ENCODE measurements at places on chromosomes 7 and 10.

GRCh38 chr10:35639021-35639727 is 2.9 kb downstream of the FZD8 start:
- DNase-seq: peak; percentile 13
- no peaks in the 10 kb centered on the region for H3K36me3 ChIP-seq
- H3K27me3 ChIP-seq: no peaks in the 10 kb centered on the region
- peaks cover 70% of the 10 kb centered on the region for H3K4me1 ChIP-seq
- H3K27ac ChIP-seq: no peak overlapping the region

GRCh38 chr7:121570365-121570764 is 174.3 kb upstream of the FAM3C start:
- H3K27me3 ChIP-seq: no peaks in the 10 kb centered on the region
- H3K36me3 ChIP-seq: no peaks in the 10 kb centered on the region
- no peak for DNase-seq
- H3K4me1 ChIP-seq: no peaks in the 10 kb centered on the region
- H3K27ac ChIP-seq: no peak overlapping the region

DNA sequence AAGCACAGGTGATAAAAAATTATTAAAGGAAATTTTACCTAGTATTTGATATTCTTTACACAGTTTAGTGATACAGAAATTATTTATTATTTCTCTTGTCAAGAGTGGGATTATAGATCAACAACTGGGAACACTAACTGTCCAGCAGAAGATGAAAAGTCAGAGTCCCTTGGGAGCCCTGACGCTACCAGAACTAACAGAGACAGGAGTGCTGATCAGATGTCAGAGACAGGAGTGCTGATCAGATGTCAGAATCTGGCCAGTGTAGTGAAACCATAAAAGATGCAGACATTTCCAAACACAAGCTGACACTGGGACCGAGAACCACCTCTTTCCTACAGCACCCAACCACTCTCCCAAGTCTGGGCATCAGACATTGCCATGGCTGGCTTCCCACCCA is 828.2 kb downstream of the TNS3 start:
- H3K27me3 ChIP-seq: no peaks in the 10 kb centered on the region
- peaks cover 13% of the 10 kb centered on the region for H3K4me1 ChIP-seq
- DNase-seq: no peak
- no peak overlapping the region for H3K27ac ChIP-seq
- H3K4me3 ChIP-seq: no peak overlapping the region

GRCh38 chr10:33901166-33901565 is 566.7 kb upstream of the NRP1 start:
- H3K27ac ChIP-seq: peak overlapping the region; percentile 45
- no peaks in the 10 kb centered on the region for H3K36me3 ChIP-seq
- H3K4me3 ChIP-seq: no peak overlapping the region
- peaks cover 11% of the 10 kb centered on the region for H3K4me1 ChIP-seq

DNA sequence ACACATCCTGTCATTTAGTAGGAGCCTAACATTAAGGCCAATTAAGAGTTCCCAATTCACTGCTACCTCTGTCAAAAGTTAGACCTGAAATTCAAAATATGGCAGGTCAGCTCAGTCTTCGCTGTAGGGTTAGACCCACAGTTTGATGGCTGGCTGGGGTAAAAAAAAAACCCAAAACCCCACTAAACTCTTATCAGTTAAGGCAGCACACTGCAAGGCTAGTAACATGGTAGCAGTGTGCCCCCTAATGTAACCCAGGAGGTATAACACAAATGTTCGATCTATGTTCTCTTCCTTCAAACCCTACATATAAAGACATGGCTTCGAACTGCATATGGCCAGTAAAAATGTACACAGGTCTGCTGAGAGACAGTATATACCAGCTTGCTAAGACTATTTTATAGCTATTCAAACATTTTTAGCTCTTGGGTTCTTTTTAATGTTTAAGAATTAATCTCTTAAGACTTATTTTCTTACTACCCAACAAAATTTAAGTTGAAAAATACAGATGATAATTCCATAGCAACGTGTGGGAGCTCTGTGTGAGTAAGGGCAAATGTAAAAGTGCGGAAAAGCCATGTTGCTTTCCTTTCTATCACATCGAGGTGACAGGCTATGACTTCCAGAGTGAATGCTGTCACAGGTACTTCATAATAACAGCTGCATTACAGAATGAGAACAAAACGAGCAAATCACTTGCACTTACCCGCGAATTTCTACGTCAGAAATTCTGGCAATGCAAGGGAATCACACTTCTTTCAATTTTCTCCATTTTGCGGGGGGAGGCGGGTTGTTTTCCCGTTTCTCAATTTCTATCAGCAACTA is 168.4 kb upstream of the IMMP2L start:
- H3K4me3 ChIP-seq: no peak overlapping the region
- peaks cover 52% of the 10 kb centered on the region for H3K36me3 ChIP-seq
- H3K4me1 ChIP-seq: peaks cover 11% of the 10 kb centered on the region

GRCh38 chr10:529468-530230 is 159.8 kb downstream of the DIP2C start:
- H3K27ac ChIP-seq: no peak overlapping the region
- no peaks in the 10 kb centered on the region for H3K27me3 ChIP-seq
- no peaks in the 10 kb centered on the region for H3K36me3 ChIP-seq
- H3K4me1 ChIP-seq: peaks cover 26% of the 10 kb centered on the region
- no peak for DNase-seq

DNA sequence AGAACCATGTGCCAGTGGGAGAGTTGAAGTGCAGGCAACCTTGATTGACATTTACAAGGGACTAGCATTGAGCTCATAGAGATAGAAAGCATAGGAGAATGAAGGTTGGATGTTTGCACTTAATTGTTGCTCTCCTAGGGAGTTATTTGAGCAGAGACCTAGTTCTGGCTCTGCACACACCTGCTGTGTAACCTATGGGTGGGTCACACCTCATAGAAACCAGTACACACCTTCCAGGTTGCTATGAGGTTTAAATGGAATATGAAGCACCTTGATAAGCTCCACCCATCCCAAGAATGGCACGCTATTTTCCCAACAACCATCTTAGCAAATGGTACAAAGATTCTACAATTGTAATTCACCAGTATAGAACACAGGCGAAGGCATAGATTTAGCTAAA is 86.2 kb upstream of the AOAH start:
- no peaks in the 10 kb centered on the region for H3K4me1 ChIP-seq
- no peak for DNase-seq
- no peaks in the 10 kb centered on the region for H3K36me3 ChIP-seq
- H3K27me3 ChIP-seq: no peaks in the 10 kb centered on the region

DNA sequence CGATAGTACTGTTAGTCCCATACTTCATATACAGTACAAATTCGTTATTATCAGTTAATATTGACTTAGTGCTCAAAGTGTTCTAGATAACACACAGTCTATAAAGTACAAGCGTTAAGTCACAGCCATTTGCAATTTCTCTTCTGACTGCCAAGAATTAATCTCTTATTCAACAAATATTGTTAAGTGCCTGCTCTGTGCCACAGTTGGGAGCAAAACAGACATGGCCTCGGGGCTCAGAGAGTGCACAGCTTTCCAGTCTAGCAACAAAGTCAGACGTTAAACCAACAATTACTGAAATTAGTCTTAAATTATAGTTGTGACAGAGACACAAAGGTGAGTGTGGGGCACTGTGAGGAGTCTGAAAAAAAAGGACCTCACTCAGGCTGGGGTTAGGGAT is 113.0 kb upstream of the DPP6 start:
- no peak for DNase-seq
- H3K36me3 ChIP-seq: no peaks in the 10 kb centered on the region
- no peaks in the 10 kb centered on the region for H3K4me1 ChIP-seq
- H3K27me3 ChIP-seq: peaks cover 52% of the 10 kb centered on the region
- H3K27ac ChIP-seq: no peak overlapping the region

DNA sequence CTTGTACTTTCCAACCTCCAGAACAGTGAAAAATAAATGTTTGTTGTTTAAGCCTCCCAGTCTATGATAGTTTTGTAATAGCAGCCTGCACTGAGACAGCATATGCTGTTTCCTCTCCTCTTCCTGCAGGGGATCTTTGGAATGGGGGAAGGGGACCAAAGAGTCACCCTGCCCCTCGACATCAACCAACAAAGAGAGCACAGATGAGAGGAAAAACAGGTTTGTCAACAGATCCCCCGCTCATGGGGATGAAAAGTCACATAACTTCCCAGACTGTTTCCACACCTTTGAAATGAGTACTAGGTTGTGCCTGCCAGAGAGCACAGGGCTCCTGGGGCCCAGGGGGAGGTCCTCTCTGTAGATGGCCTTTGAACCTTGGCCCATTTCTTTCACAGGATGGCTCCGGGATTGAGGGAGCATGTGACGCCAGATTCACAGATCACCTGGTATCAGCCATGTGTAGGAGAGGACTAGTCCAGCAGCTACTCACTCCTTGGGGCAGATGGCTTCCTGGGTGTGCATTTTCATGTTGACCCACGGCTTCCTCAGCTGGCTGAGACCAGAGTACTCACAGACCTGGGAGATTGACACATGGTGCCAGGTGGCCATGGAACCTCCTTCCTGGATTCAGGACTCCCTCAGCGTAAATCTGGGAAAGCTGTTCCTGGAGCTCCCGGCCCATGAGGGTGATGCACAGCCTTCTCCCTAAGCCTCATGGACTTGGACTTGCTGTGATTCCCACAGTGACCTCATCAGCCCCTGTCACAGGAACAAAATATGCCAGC is 125.6 kb downstream of the CXCL12 start:
- no peaks in the 10 kb centered on the region for H3K27me3 ChIP-seq
- no peak overlapping the region for H3K4me3 ChIP-seq
- H3K36me3 ChIP-seq: no peaks in the 10 kb centered on the region

- H3K4me1 ChIP-seq: peaks cover 12% of the 10 kb centered on the region
- H3K36me3 ChIP-seq: no peaks in the 10 kb centered on the region
- no peak overlapping the region for H3K4me3 ChIP-seq
- H3K27ac ChIP-seq: no peak overlapping the region
- no peaks in the 10 kb centered on the region for H3K27me3 ChIP-seq
- DNase-seq: no peak
Measured at GRCh38 chr10:569961-570627, 119.4 kb downstream of the DIP2C start.

DNA sequence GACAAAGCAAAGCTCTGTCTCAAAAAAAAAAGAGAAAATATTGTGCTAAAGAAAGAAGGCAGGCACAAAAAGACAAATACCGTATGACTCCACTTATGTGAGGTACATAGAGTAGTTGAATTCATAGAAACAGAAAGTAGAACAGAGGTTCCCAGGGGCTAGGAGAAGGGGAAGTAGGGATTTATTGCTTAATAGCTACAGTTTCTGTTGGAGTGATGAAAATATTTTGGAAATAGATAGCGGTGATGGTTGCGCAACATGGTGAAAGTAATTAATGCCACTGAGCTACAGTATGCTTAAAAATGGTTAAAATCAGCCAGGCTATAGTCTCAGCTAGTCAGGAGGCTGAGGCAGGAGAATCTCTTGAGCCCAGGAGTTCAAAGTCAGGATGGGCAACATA is 18.5 kb upstream of the NPFFR1 start:
- no peaks in the 10 kb centered on the region for H3K27me3 ChIP-seq
- H3K4me1 ChIP-seq: peaks cover 8% of the 10 kb centered on the region
- no peak for DNase-seq
